ENCODE measurements at places on chromosomes 16 and 17.

DNA sequence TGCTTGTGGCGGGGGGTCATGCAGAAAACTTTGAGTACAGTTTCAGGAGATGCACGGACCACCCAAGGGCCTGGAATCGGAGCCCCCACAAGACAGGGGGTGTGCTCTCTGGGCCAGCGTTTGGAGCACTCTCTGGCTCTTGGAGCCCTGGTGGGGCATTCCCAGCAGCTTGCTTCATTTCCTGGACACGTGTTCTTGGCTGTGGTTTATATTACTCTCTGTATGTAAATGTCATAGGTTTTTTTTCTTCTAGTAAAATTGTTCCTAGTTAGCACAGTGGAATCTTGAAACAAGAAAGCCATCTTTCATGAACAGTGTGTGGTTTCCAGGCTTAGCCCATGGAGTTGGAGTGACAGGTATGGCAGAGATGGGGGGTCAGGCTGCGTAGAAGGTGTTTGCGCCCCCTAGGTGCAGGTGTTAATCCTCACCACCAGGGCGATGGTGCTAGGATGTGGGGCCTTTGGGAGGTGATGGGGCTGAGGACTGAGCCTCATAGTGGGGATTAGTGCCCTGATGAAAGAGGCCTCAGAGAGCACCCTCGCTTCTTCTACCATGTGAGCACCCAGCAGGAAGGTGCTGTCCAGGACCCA, 79.8 kb downstream of the JPH3 start:
- no peak for DNase-seq

GRCh38 chr17:73795730-73796129, 151.5 kb upstream of the SDK2 start:
- no peak for DNase-seq

DNA sequence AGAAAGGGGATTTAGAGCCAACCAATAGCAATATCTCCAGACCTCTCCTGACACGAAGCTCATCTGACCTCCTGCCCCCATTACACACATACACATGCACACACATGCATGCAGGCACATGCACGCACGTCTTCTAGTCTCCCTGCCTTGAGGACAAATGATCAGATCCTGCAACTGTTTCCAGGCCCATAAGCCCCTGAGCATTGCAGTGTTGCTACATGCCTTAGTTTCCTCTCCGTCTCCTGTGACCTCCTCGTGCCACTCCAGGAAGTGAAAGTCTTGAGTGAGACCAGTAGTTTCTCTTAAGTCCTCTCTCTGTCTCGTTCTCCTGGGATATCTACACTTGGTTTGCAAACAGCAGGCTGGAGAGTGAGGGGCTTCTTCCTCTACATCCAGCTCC, 8.2 kb downstream of the CIITA start:
- no peak for DNase-seq

DNA sequence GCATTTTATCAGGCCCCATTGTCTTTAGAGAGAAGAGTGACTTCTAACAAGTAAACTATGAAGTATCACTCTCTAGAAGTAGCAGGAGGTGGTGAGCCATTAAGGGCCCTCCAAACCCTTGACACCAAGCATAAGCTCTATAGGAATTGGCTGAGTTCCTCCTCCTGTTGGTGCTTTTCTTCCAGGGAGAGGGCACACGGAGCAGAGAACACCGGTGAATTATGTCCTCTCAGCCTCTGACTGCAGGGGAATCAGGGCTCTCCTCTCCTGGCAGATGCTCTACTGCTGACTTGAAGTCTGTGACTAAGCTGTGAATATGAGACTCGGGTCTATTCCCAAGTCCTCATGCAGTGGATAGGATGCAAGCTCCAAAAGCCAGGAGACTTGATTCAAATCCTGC, 32.3 kb downstream of the CHD9 start:
- no peak for DNase-seq

DNA sequence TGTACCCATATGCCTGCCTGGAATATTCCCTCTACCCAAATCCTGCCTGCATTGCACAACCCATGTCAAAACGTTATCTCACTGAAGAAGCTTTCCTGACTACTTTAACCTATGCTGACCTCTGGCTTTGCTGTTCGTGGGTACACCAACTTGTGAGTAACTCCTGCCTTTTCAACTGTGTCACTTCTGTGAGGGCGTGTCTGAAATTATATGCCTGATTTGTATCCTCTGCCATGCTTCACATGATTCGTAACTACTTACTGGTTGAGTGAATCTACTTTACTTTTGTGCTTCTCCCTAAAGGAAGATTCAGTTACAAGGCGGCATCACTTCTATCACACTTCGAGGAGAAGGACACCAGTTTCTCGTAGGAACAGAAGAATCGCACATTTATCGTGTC, 33.3 kb upstream of the USP43 start:
- no peak for DNase-seq

DNA sequence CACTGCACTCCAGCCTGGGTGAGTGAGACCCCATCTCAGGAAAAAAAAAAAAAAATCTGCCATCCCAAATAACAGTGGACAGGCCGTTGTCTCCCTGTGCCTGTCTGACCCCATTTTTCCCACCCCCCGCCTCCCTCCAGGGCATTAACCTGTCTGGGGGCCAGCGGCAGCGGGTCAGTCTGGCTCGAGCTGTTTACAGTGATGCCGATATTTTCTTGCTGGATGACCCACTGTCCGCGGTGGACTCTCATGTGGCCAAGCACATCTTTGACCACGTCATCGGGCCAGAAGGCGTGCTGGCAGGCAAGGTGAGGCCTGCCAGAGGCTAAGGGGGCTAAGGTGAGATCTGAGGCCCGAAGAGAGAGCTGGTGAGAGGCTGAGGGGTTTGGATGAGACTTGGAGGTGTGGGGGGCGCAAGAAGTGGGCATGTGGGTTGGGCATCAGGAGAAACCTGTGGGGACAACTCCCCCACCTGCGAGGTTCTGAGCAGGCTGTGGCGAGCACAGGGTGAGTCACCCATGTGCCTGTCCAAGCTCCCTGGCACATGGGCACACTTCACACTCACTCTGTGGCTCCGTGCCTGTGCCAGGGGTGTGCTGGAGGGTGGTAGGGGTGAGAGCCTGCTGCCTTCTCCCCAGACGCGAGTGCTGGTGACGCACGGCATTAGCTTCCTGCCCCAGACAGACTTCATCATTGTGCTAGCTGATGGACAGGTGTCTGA, 34.7 kb downstream of the ANKRD40 start:
- DNase-seq = no peak

GRCh38 chr16:3195975-3196374, 8.0 kb downstream of the OR1F1 start:
- DNase-seq = no peak

DNA sequence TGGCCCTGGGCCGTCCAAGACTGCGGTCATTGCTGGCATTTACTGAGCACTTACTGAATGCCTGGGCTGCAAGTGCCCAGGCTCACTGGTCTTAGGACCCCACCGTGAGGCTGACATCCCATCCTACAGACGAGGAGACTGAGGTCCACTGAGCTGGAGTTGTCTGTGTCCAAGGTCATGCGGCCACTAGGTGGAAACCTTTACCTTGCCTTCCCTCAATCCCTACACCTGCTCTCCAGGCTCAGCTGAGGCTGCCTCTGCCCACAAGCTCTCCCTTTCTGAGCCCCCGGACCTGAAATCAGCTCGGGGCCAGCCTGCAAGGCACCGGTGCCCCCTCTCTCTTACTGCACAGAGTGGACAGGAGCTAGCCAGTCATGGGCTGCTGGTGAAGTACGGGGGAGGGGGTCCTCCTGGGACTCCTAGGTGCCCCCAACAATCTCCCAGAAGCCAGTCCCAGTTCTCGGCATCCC, 1.5 kb downstream of the CASKIN1 start:
- no peak for DNase-seq

- DNase-seq = no peak
Measured at GRCh38 chr17:42845556-42845917, 1.2 kb downstream of the AOC2 start.

DNA sequence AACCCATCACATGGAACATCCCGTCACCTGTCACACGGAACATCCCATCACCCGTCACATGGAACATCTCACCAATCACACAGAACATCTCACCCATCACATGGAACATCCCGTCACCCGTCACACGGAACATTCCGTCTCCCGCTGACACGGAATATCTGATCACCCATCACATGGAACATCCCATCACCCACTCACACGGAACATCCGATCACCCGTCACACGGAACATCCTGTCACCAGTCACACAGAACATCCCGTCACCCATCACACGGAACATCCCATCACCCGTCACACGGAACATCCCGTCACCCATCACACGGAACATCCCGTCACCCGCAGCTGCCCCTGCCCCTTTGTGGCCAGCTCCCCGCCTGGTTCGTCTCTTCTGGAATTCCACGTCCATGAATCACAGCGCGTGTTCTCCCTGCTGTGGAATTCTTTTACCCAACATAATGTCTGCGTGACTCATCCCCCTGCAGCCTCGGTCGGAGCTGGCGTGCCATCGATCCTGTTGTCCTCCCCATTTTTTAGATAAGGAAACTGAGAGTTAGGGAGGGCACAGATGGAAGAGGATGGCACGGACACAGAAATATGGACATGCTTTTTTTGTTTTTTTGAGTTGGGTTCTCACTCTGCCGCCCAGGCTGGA, 5.6 kb downstream of the CPNE7 start:
- DNase-seq = no peak

- no peak for DNase-seq
Measured at GRCh38 chr16:52827456-52827855, 225.2 kb downstream of the CHD9NB start.

DNA sequence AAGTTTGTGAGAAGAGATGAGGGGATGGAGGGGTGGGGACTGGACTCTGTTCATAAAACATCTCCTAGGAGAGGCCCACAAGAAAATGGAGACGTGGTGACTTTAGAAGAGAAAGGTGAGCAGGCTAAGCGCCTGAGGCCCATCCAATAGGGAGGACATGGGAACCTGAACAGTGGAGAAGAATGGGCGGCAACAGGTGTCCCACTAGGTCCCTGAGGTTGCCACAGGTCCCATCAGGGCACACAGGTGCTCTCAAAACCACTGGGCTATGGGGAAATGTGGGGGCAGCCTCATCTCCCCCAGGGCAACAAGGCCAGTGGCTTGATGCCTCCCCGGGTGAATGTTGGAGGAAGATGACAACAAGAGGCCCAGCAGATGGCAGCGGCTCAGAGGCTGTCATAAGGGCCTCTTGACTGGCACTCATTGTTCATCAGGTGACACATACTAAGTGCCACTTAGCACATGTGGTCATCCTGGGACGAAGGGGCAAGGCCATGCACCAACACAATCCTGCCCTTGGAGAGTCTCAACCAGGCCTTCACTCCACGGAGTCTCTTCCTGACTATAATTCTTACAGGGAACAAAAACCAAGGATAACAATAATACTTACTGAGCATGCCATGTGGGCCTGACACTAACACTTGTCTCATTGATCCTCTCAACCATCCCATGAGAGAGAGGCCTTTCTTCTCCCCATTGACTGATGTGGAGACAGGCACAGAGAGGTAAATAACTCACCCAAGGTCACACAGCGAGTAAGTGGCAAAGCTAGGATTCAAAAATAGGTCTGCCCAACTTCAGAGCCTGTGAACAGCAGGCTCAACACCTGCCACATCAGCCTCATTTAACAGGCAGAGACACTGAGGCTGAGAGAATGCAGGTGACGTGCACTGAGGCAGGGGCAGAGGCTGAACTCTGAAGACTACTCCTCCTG, 38.0 kb downstream of the CUEDC1 start:
- DNase-seq = no peak

- DNase-seq = no peak
Measured at GRCh38 chr16:13902677-13903076, 17.3 kb upstream of the ERCC4 start.

DNA sequence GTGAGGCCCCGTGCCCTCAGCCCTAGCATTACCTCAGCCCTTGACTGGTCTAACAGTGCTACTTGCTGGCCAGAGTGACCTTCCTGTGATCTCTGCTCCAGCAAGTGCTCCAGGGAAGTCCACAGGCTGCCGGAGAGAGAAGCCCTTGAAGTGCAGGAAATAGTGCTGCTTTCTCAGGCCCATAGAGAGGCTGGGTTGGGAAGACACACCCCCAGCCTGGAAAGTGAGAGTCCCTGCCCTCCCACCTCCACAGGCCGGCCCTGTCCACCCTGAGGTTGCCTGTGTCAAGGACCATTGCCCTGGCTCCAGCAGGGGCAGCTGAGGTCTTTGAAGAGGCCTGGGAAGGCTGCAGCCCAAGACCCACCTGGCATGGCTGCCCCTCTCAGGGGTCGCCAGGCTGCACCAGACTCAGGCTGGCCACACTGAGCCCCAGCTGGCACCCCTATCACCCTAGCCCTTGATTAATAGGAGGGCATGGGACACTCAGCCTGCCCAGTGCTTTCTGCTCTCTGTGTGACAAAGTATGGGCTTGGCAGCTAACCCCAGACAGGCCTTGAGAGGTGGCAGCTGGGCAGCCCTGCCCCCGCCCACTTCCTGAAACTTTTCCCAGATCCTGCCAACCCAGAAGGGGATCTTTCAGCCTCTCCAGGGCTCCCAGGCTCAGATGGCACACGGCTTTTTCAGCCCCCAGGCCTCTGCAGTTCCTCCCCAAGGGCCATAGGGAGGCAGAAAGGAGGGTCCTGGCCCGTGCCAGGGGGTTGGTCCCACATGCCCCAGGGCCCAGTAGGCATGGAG, 21.7 kb downstream of the ATP6V0D1 start:
- DNase-seq = no peak

DNA sequence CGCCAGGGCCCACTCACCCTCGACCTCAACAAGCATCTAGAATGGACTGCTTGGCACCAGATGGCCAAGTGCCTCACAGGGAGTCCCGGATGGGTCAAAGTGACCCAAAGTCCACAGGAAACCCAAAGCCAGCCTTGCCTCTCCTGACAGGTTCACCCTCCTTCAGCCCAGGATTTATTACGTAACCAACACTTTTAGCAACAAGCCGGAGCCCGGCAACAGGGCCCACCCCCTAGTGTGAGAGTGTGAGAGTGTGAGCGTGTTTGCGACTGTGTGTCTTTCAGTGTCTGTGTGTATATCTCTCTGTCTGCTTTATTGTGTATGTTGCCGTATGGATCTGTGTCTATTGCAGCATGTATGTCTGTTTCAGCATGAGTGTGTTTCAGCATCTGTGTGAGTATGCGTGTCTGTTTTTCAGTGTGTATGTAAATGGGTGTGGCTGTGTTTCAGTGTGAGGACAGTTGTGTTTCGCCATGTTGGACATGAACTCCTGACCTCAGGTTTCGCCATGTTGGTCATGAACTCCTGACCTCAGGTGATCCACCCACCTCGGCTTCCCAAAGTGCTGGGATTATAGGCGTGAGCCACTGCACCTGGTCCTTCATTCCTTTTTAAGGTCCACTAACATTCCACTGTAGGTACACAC, 13.7 kb upstream of the PEMT start:
- DNase-seq = no peak

GRCh38 chr17:28272166-28272565, 46.8 kb upstream of the TMEM97 start:
- no peak for DNase-seq

- DNase-seq = no peak
Measured at GRCh38 chr16:80103463-80103862, 437.3 kb upstream of the DYNLRB2 start.

GRCh38 chr17:34249478-34249877, 5.6 kb upstream of the CCL2 start:
- DNase-seq = no peak

Data from stimulated activated CD8-positive, alpha-beta memory T cell treated with anti-CD3 and anti-CD28 coated beads, Interleukin-7, amount 100 ng/mL, for 4 hours (primary cell).